Heart left ventricle (tissue), 16 donors: ENCODE measurements at places on chromosomes 1 and 21. TPM values are rescaled to one million over a fixed set of nuclear protein-coding genes. Genes with fewer than 3 reads are reported as not detected.
A peak's percentile ranks its signal among the peaks of the same experiment; 100 is the strongest.

GRCh38 chr1:192654591-192655251 lies 18.8 kb downstream of the RGS13 start:
- DNase-seq, result no peak

- no peak for DNase-seq
These were observed 244.6 kb downstream of the NPHP4 start for GRCh38 chr1:5747426-5748285.

The ACKR1 gene
- total RNA-seq, result 8.8 TPM

The LEFTY1 gene
- total RNA-seq, result not detected

The BSND gene
- total RNA-seq, result not detected

GRCh38 chr1:202968895-202969295 lies 1.8 kb upstream of the CYB5R1 start:
- DNase-seq, result peak; percentile 48

- DNase-seq, result no peak
These were observed 205.8 kb downstream of the PLA2G4A start for GRCh38 chr1:187034501-187034900.

DNA sequence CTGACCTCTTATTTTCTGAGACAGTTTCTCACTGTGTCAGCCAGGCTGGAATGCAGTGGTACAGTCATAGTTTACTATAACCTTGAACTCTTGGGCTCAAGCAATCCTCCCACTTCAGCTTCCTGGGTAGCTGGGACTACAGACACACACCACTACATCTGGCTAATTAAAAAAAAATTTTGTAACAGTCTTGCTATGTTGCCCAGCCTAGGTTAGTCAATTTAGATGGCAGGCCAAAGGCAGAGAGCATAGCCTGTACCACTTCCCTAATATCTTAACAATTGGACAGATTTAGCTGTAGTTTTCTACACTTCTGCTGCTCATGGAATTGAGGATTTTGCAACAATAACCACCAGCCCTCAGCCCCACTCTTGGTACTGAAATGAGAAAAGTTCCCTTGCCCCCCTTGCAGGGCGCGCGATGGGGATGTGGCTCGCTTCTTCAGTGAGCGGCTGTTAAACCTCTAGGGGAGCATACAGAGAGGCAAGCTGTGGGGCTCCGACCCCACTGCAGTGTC lies 34.9 kb upstream of the PTGFRN start:
- DNase-seq, result no peak

- DNase-seq, result no peak
These were observed 186.1 kb downstream of the NTNG1 start for GRCh38 chr1:107326824-107327445.

DNA sequence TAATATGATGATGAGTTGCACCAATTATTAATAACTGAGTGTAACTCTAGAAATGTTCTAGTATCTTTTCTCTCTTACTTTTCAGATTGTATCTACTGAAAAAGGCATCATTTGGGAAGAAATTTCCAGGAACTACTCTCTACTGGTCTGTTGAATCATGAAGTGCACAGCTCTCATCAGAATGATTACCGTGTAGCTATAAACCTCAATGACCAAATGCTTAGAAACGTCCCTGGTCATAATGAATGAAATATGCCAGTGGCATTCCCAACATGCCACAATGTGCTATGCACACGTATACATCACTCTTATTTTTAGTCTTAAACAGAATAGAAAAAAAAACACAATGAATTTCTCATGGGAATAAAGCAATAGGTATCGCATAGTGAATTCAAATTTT lies 534.3 kb upstream of the OLFM3 start:
- DNase-seq, result no peak

GRCh38 chr1:208691012-208691411 lies 446.8 kb upstream of the PLXNA2 start:
- DNase-seq, result no peak

GRCh38 chr1:160904783-160905616 lies 20.0 kb upstream of the ITLN1 start:
- no peak for DNase-seq

The ADORA3 gene
- 1.0 TPM for total RNA-seq

- DNase-seq, result no peak
These were observed 108.3 kb downstream of the POU2F1 start for GRCh38 chr1:167328816-167329483.

The DISC1 gene
- 7.4 TPM for total RNA-seq

- DNase-seq, result no peak
These were observed 274.4 kb upstream of the CXADR start for GRCh38 chr21:17238468-17238867.

The MARCKSL1 gene
- total RNA-seq, result 11.2 TPM

GRCh38 chr1:237145379-237146135 lies 103.6 kb downstream of the RYR2 start:
- DNase-seq, result no peak

DNA sequence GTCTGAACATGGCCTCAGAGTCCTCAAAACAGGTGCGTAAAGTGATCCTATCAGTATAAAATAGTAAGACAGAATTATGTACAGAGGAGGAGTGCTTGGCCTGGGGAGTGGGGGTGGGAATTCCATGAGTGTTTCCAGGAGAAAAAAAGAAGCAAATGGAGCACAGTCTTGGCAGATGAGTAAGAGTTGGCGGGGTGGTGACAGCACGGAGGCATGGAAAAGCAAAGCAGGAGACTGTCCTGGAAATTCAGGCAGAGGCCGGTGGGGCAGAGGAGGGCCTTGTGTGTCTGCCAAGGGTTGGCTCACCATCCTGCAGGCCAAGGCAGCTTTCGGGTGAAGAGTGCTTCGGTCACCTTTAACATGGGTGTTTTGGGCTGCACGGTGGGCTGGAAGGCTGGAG lies 63.4 kb downstream of the OPTC start:
- peak; percentile 77 for DNase-seq
